Spinal cord (tissue), 10 donors: ENCODE measurements at places on chromosomes 4 and X. TPM values are rescaled to one million over a fixed set of nuclear protein-coding genes. Genes with fewer than 3 reads are reported as not detected.

DNA sequence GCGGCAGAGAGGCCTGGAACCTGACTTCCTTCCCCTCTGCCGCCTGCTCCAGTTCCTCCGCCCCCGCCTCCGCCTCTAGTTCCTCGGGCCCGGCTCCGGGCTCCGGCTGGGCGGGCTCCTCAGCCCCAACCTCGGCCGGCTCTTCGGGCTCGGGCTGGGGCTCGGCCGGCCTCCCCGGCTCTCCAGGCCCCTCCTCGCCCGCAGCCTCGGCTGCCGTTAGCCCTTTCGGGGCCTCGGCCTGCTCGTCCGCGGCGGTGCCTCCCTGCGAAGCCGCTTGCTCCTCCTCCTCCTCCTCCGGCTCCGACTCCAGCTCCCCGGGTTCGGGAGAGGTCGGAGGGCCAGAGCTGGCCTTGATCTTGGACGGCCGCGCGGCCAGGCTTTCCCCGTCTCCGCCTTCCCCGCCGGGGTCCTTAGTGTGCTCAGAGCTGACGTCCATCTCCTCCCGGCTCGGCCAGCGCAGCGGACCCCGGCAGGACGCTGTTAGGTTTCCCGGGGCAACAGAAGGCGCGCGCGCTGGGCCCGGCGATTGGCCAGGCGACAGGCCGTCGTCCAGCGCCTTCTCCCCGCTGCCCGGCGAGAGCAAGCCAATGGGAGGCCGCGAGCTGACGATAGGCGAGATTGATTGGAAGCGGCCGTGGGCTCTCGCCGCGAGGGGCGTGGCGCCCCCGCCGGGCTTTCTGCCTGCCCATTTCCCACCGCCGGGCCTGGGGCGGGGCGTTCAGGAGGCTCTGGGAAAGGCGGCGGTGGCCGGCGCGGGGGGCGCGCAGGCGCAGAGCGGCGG lies 479 bp upstream of the TADA2B start:
- H3K4me1 ChIP-seq: peaks cover 54% of the 10 kb centered on the region
- H3K27me3 ChIP-seq: no peaks in the 10 kb centered on the region
- peak overlapping the region; percentile 85 for H3K27ac ChIP-seq

- no peak for DNase-seq
- no peaks in the 10 kb centered on the region for H3K4me1 ChIP-seq
- H3K27me3 ChIP-seq: no peaks in the 10 kb centered on the region
- H3K36me3 ChIP-seq: no peaks in the 10 kb centered on the region
- no peak overlapping the region for H3K4me3 ChIP-seq
Observed at GRCh38 chrX:31139961-31140360, 68.1 kb upstream of the FTHL17 start.

DNA sequence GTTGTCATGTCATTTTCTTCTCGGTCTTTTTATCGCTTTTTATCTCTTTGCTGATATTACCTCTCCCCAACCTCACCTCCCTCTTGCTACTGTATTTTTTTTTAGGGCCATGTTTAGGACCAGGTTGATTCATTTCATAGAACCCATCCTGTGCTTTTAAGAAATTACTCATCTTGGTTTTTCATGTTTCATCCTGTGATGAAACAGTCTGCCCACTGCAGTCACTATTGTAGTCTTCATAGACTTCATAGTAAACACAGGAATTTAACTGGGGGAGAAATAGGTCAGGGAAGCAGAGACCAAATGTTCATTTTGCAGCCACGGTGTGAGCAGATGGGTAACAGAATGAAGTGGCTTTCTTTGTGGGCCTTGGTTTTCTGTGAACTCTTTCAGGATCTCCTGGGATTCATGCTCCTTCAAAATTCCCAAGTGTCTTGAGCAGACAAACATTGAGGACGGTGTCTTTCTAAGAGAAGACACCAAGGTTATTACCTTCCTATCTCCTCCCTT lies 161.8 kb downstream of the NAA11 start:
- no peak for DNase-seq
- no peaks in the 10 kb centered on the region for H3K27me3 ChIP-seq
- no peak overlapping the region for H3K27ac ChIP-seq
- no peak overlapping the region for H3K4me3 ChIP-seq
- no peaks in the 10 kb centered on the region for H3K4me1 ChIP-seq

GRCh38 chrX:73563738-73564068 lies 706 bp downstream of the CHIC1 start:
- no peaks in the 10 kb centered on the region for H3K36me3 ChIP-seq
- no peak for DNase-seq
- H3K4me1 ChIP-seq: no peaks in the 10 kb centered on the region
- H3K4me3 ChIP-seq: peak overlapping the region; percentile 63
- peak overlapping the region; percentile 86 for H3K27ac ChIP-seq

- no peak overlapping the region for H3K27ac ChIP-seq
- no peak overlapping the region for H3K4me3 ChIP-seq
- H3K27me3 ChIP-seq: no peaks in the 10 kb centered on the region
- H3K36me3 ChIP-seq: no peaks in the 10 kb centered on the region
Observed at GRCh38 chr4:142984871-142985585, 138.9 kb upstream of the INPP4B start.

Gene YTHDC1
- 85.4 TPM for total RNA-seq

Gene AMOT
- total RNA-seq: 23.9 TPM

- no peaks in the 10 kb centered on the region for H3K27me3 ChIP-seq
- DNase-seq: peak; percentile 10
- no peak overlapping the region for H3K27ac ChIP-seq
- H3K36me3 ChIP-seq: no peaks in the 10 kb centered on the region
- H3K4me1 ChIP-seq: no peaks in the 10 kb centered on the region
Observed at GRCh38 chrX:85084770-85085393, 81.2 kb downstream of the APOOL start.

Gene SOD3
- 11.2 TPM for total RNA-seq

DNA sequence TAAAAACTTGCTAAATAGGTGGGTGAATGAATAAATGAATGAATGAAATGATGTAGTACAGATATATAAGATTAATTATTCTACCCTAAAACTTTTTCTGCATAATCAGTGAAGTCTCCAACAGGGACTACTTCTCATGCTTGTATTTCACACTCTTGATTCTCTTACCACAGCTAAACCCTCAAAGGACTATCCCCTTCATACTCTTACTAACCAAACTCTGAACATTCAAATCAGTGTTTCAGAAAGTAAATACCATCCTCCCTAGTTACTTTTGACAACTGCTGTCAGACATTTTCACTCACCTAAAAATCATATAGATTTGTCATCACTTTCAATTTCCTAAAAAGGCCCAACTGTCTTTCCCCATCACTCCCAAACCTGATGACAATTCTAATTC lies 234.3 kb upstream of the HHIP start:
- H3K4me3 ChIP-seq: no peak overlapping the region
- H3K4me1 ChIP-seq: no peaks in the 10 kb centered on the region
- H3K36me3 ChIP-seq: no peaks in the 10 kb centered on the region
- no peak for DNase-seq
- H3K27me3 ChIP-seq: no peaks in the 10 kb centered on the region

Gene FAM9B
- total RNA-seq: not detected

Gene UCHL1
- total RNA-seq: 896 TPM

Gene BRS3
- total RNA-seq: 0.30 TPM

- H3K4me1 ChIP-seq: peaks cover 4% of the 10 kb centered on the region
- no peaks in the 10 kb centered on the region for H3K27me3 ChIP-seq
- H3K36me3 ChIP-seq: no peaks in the 10 kb centered on the region
- no peak overlapping the region for H3K4me3 ChIP-seq
- DNase-seq: no peak
Observed at GRCh38 chr4:77859256-77859655, 3.4 kb upstream of the MRPL1 start.

DNA sequence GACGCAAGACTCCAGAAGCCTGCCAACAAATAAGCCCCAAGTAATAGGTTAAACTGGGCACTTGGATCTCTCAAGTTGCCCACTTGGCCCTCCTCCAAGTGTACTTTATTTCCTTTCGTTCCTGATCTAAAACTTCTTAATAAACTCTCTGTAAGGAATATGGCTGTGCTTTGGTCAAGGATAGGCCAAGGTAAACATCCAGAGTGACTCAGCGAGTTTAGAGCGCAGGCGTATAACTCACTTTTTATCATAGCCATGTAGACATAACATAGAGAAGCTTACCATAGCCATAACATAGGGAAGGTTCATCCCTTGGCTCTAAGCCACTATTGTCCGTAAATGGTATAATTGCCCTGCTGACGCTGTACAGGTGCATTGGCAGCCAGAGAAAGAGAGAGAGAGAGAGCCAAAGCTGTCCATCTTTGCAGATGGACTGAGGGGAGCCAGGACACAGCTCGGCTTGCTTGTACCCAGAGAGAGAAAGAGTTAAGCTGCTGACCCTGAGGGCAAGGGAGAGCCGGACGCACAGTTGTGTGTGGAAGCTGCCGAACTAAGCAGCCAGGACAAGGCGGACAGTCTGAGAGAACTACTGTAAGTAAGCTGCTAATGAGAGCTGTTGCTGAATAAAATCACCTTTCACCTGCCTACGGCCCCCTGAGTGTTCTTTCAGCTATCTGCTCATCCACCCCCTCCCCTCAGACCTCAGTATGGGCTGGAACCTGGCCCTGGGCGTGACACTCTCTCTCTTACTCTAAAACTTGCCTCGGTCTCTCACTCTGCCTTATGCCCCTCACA lies 1.8 kb downstream of the TLR1 start:
- H3K27ac ChIP-seq: no peak overlapping the region
- no peak for DNase-seq
- H3K4me3 ChIP-seq: no peak overlapping the region
- H3K4me1 ChIP-seq: no peaks in the 10 kb centered on the region
- no peaks in the 10 kb centered on the region for H3K27me3 ChIP-seq
- H3K36me3 ChIP-seq: no peaks in the 10 kb centered on the region

Gene F11
- total RNA-seq: 0.99 TPM

DNA sequence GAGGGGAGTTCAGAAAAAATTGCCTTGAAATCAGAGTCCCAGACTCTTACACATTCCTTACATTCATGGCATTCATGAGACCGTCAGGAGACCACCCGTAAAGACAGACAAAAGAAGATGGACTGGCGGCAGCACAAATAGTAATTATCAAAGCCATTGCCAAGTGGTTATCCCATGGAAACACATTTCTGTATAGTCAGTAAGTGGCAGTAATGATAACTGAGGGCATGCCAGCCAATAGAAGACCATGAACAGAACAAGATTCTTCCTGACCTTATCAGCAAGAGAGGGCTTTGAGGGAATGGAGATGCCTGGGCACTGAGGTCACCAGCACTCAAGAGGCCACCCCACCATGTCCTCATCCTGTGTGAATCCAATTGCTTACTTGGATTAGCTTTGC lies 121.7 kb upstream of the HCCS start:
- no peak for DNase-seq
- H3K27me3 ChIP-seq: no peaks in the 10 kb centered on the region
- no peaks in the 10 kb centered on the region for H3K4me1 ChIP-seq
- H3K4me3 ChIP-seq: no peak overlapping the region
- no peaks in the 10 kb centered on the region for H3K36me3 ChIP-seq
- H3K27ac ChIP-seq: no peak overlapping the region

Gene ITGB1BP2
- total RNA-seq: 1.5 TPM

Gene SEC24B
- total RNA-seq: 31.5 TPM

GRCh38 chr4:42568610-42569207 lies 88.2 kb downstream of the ATP8A1 start:
- no peak overlapping the region for H3K27ac ChIP-seq
- no peak overlapping the region for H3K4me3 ChIP-seq
- peaks cover 2% of the 10 kb centered on the region for H3K36me3 ChIP-seq
- H3K27me3 ChIP-seq: no peaks in the 10 kb centered on the region
- peaks cover 5% of the 10 kb centered on the region for H3K4me1 ChIP-seq

GRCh38 chr4:121998024-121998423 lies 46.2 kb upstream of the TRPC3 start:
- no peaks in the 10 kb centered on the region for H3K36me3 ChIP-seq
- H3K27me3 ChIP-seq: no peaks in the 10 kb centered on the region
- no peaks in the 10 kb centered on the region for H3K4me1 ChIP-seq
- H3K4me3 ChIP-seq: no peak overlapping the region
- no peak overlapping the region for H3K27ac ChIP-seq

DNA sequence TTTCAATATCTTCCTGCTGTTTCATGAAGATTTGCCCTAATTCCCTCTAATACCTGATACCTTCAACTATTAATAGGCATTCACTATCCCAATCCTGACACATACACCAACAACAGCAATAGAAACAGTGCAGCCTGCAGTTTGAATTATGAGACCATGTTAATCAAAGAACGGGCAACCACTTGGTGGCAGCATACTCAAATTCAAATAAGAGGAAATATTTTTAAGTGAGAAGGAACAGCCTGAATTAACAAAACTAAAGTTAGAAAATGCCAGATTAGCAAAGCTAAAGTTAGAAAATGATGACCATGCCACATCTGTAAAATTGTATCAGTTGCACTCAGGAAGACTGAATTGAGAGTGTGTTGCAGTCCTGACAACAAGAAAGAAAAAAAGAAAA lies 204.9 kb downstream of the SMARCA1 start:
- H3K27me3 ChIP-seq: no peaks in the 10 kb centered on the region
- H3K36me3 ChIP-seq: no peaks in the 10 kb centered on the region
- H3K27ac ChIP-seq: no peak overlapping the region
- no peak overlapping the region for H3K4me3 ChIP-seq
- H3K4me1 ChIP-seq: no peaks in the 10 kb centered on the region
- DNase-seq: no peak

Gene PNCK
- total RNA-seq: 38.6 TPM

GRCh38 chr4:53026233-53026632 lies 164.1 kb downstream of the RASL11B start:
- H3K4me3 ChIP-seq: no peak overlapping the region
- no peak for DNase-seq
- H3K27ac ChIP-seq: no peak overlapping the region
- H3K27me3 ChIP-seq: no peaks in the 10 kb centered on the region
- H3K4me1 ChIP-seq: no peaks in the 10 kb centered on the region
- H3K36me3 ChIP-seq: no peaks in the 10 kb centered on the region

DNA sequence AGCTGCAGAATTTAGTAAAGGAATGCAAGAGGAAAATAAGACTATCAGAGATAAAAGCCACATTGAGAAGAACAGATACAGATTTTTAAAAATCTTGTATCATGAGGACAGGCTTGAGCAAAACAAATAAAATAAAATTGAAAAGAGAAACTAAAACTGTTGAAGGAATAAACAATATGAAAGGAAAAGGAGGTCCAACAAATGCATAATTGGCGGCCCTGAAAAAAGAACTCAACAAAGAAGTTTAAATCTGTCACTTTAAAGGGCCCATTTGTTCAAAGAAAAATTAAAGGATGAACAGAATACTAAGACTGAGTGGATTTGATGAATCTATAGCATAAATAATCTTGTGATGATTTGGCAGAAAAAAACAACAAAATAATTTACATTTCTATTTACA lies 36.5 kb downstream of the TMPRSS11B start:
- no peak for DNase-seq
- H3K27me3 ChIP-seq: no peaks in the 10 kb centered on the region
- no peak overlapping the region for H3K4me3 ChIP-seq

GRCh38 chr4:42703813-42704212 lies 46.9 kb upstream of the ATP8A1 start:
- H3K4me1 ChIP-seq: no peaks in the 10 kb centered on the region
- no peak overlapping the region for H3K27ac ChIP-seq
- H3K27me3 ChIP-seq: no peaks in the 10 kb centered on the region
- no peaks in the 10 kb centered on the region for H3K36me3 ChIP-seq
- DNase-seq: no peak
- H3K4me3 ChIP-seq: no peak overlapping the region

GRCh38 chr4:124459196-124459940 lies 253.2 kb downstream of the ANKRD50 start:
- no peak overlapping the region for H3K27ac ChIP-seq
- H3K4me3 ChIP-seq: no peak overlapping the region
- DNase-seq: no peak
- no peaks in the 10 kb centered on the region for H3K4me1 ChIP-seq
- H3K36me3 ChIP-seq: no peaks in the 10 kb centered on the region
- no peaks in the 10 kb centered on the region for H3K27me3 ChIP-seq
